SK-N-SH (cell line): ENCODE measurements at places on chromosomes 6 and 20. TPM values are rescaled to one million over a fixed set of nuclear protein-coding genes. Genes with fewer than 3 reads are reported as not detected.

- no peak for DNase-seq
- H3K4me3 ChIP-seq: no peak overlapping the region
- no peaks in the 10 kb centered on the region for H3K36me3 ChIP-seq
- H3K4me1 ChIP-seq: peaks cover 14% of the 10 kb centered on the region; the same call in 1 of the 2 replicates
- H3K27ac ChIP-seq: no peak overlapping the region
Observed at GRCh38 chr6:25027221-25027916, 91.6 kb upstream of the RIPOR2 start.

HIVEP2 gene
- 2.5 and 2.8 TPM in 2 replicates for polyA plus RNA-seq

PACSIN1 gene
- 0.02 and 0.05 TPM in 2 replicates for polyA plus RNA-seq

DNA sequence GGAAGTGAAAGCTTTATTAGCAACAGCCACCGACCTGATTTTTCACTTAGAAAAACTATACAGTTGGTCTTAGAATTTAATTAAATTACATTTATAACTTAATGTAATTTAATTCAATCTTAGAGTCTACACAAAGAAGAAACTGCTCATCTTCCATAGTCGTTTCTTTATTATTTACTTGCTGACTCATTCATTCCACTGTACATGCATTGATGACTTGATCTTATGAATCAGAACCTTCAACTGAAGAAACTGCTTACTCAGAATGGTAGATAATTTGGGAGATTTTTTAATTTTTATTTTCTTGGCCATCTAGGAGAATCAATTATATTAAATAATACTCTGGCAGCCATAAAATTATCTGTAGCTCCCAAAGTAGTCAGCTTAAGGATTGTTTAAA, 1021.6 kb upstream of the FLRT3 start:
- H3K36me3 ChIP-seq: no peaks in the 10 kb centered on the region
- H3K4me1 ChIP-seq: no peaks in the 10 kb centered on the region; the same call in 1 of the 2 replicates
- H3K27ac ChIP-seq: no peak overlapping the region
- no peak for DNase-seq
- no peak overlapping the region for H3K4me3 ChIP-seq
- no peaks in the 10 kb centered on the region for H3K27me3 ChIP-seq

DNA sequence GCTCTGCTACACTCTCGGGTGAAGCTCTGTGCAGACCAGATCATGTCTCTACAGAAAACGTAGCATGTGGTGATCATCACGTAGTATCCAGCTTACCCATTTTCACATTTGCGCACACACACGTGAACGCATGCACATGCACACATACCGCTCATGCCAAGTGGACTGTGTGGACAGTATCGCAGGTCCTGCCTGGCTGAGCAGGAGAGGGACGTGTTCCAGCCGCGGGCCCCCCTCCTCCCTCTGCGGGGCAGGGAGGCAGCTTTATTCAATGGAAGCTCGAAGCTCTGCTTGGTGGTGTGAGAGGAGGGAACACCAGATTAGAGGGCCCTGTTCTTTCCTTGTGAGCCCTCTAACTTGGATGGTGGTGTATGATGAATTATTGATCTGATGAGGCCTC, 51.1 kb downstream of the CDH26 start:
- H3K36me3 ChIP-seq: no peaks in the 10 kb centered on the region
- H3K4me3 ChIP-seq: no peak overlapping the region
- no peaks in the 10 kb centered on the region for H3K4me1 ChIP-seq
